ENCODE measurements at places on chromosomes 12 and 14.

DNA sequence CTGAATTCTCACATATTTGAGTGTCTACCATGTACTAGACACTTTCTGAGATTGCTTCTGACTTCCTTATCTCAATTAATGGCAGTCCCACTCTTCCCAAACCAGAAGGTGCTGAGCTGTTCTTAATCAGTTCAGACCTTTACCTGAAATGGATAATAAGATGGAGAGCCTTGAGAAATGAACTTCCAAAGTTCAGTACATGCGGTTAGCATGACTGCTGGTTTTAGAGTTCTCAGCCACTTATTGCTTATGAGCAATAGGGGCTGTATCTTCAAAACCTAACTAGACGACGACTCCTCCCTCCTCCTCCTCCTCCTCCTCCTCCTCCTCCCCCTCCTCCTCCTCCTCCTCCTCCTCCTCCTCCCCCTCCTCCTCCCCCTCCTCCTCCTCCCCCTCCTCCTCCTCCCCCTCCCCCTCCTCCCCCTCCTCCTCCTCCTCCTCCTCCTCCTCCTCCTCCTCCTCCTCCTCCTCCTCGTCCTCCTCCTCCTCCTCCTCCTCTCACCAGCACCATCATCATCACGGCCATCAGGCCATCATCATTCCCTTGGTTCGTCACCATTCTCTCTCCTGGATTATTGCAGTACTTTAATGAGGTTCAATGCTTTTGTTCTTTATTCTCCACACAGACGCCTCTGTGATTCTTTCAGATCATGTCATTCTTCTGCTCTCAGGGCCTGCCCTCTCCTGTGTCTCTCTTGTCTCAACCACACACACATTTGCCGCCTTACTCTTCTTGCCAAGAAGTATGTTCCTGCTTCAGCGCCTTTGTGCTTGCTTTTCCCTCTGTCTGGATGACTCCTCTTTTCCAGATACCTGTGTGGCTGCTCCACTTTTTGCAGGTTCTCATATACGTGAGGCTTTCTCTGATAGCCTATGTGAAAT, 2.7 kb downstream of the PCNX1 start:
- no peak for DNase-seq

- no peak for DNase-seq
Measured at GRCh38 chr14:101624536-101624935, 63.2 kb downstream of the DIO3 start.

DNA sequence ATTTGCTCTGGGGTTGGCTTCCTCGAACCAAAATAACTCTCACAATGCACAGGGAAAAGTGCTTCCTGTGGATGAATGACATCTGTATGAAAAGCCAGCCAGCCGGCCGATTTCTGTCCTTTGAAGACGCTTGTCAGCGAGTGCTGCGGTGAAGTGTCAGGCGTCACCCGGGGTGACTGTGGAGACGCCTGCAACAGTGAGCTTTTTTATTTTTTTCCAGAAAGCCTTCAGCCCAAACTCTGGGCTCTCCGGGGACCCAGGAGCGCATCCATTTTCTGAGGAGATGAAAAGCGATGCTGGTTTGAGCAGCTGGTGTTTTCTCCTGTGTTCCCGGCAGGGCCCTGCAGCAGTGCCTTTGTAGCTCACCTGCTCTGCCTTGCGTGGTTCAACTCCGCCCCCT, 147.9 kb upstream of the MYL2 start:
- no peak for DNase-seq

GRCh38 chr12:101287357-101287756, 7.5 kb downstream of the UTP20 start:
- no peak for DNase-seq

GRCh38 chr12:78002878-78003277, 172.2 kb downstream of the NAV3 start:
- no peak for DNase-seq

DNA sequence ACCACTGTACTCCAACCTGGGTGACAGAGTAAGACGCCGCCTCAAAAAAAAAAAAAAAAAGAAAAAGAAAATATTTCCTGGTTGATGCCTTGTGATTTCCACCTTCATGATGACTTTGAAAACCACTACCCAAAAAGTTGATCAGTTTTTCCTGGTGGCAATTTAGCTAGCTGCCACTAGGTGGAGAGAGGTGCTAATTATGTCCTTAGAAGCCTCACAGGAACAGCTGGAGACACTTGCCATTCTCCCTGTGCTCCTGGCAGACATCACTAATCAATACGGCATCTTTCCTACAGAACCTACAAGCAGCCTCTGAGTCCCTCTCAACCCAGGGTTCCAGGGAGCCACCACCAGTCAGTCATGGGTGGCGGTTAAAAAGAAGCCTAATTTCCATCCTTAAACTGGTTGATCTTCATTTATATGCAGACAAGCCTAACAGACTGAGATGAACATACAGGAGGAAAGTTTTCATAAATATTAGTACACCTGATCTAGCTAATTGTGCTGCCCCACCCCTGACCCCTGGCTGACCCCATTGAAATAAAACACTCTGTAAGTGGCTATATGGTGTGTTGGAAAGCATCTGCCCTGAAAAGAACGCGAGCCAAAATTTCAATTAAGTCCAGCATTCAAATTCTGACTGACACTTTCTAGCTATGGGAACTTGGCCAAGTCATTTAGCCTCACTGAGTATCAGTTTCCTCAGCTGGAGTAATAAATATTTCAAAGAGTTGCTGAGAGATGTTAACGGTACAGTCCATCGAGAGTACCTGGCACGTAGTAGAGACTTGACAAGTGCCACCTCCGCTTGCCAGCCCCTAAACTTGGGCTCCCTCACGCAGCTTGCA, 6.2 kb upstream of the OAS1 start:
- no peak for DNase-seq

DNA sequence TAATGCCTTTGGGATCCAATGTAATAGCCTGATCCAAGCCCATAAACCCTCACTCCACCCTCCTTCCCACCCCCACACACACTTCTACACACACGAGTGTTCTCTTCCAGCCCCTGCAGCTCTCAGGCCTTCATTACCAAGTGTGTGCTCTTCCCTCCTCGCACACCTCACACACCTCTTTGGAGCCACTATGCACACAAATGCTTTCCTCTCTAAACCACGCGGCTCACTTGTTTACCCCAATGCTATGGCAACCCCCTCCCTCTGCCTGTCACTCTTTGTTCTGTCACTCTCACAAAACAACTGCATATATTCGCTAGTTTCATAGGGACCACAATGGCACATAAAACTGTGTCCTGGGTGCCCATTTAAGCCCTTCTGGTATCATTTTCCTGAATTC, 35.1 kb downstream of the PPP2R5E start:
- DNase-seq = no peak

DNA sequence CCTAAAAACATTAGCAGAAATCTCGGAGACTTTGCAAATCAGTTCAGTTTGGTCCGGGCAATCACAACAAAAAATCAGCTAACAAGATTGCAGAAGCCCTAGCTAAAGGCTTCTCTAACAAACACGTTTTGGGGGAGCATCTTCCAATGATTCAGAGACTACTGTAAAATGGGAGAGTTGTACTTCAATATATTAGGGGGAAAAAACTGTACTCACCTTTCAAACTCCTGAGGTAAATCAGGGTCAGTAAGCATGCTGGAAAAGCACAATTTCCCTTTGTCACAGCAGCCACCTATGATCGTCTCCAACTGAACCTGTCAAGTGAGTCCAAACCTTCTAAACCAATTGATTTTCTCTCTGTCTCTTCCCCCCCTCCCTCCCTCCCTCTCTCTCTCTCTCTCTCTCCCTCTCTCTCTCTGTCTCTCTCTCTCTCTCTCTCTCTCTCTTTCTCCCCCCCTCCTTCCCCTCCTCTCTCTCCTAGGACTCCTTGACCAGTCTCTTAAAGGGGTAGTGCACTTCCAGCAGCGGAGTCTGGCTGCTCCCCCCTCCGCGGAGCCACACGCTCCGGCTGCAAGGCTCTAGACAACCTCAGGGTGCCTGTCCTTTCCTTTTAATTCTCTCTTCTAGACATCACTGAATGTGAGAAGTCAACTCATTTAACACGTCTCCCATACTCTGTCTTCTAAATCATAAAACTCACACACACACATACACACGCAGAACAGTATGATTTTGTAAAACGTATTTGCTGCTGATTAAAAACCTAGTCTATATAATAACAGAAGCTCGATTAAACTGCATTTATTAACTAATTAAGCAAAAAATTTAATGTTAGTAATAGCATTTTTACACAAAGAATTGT, at the start of gene SOX5:
Gene SOX5 (minus strand): TSS at position 323 of the 862 bp plus-strand sequence. CDS start 69 bp downstream, at position 254.
- DNase-seq = no peak

DNA sequence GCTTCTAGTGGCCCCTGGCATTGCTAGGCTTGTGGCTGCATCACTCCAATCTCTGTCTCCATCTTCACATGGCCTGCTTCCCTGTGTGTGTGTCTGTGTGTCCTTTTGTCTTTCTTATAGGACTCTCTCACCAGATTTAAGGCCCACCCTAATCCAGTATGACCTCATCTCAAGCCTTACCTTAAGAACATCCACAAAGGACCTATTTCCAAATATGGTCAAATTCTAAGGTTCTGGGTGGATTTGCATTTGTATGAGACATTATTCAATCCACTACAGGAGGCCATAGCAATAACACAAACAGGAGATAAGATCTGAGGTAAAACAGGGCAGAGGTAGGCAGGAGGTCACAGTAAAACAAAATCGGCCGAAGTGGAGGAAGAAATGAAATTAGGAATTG, 375.9 kb downstream of the BTG1 start:
- DNase-seq = no peak

DNA sequence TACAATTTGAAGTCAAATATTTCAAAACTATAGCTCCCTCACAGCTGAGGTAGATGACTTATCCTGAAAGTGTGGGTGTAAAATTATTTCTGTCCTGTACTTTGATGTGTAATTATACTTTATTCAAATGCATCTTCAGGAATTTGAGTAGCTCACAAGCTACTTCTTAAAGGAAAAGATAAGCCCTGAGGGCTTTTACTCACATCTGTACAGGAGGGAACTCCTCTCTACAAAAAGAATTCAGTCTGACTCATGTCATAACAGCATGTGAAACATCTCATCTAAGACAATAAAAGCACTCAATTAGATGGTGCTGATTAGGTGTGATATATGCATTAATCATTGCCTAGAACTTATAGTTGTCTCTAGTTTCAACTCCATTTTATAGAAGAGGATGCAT, 452.0 kb downstream of the PRKD1 start:
- no peak for DNase-seq

DNA sequence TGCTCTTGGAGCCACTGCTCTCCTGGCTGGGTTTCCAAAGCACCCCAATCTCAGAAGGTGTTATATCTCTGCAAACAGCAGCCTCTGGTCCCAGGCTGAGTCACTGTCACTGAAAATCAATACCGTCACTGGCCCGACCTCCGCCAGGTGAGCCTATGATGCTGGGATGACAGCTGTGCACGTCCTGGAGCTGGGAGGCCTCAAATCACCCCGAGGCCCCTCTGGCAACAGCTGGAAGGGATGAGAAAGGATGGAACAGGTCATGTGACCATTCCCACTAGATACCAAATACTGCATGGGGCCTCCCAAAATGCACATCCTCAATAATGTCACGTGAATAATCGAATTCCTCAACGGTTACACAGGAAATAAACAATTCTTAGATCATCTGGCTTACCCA, 190.8 kb downstream of the TTC7B start:
- DNase-seq = no peak

DNA sequence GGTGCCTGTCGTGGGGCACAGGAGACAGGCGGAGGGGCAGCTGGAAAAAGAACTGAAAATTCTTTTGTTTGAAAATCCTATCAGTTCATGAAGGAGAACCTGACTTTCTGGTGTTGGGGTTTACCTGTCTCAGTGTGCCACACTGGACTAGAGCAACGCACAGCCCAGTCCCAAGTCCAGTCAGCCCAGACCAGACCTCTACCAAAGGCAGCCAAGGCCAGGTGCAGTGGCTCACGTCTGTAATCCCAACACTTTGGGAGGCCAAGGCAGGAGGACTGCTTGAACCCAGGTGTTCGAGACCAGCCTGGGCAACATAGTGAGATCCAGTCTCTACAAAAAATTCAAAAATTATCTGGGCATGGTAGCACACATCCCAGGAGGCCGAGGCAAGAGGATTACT, 4.6 kb downstream of the CCDC85C start:
- no peak for DNase-seq

GRCh38 chr12:60123557-60123956, 527.7 kb downstream of the SLC16A7 start:
- no peak for DNase-seq

DNA sequence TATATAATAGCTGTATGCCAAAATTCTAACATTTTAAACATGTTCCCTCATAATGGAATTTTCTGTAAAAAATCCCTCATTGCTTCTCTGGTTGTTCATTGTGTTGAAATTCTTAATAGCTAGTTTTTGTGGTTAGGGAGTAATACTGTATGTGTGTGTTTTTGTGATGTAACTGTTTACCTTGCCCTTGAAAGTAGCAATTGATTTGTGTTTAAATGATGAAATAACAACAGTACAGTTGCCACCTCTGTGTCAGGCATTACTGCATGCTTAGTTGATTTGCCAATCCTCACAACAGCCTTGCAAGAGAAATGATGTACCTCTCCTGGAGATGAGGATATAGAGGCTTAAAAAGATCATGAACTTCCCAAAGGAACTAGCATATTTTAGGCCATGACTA, 94.9 kb downstream of the DAAM1 start:
- no peak for DNase-seq

DNA sequence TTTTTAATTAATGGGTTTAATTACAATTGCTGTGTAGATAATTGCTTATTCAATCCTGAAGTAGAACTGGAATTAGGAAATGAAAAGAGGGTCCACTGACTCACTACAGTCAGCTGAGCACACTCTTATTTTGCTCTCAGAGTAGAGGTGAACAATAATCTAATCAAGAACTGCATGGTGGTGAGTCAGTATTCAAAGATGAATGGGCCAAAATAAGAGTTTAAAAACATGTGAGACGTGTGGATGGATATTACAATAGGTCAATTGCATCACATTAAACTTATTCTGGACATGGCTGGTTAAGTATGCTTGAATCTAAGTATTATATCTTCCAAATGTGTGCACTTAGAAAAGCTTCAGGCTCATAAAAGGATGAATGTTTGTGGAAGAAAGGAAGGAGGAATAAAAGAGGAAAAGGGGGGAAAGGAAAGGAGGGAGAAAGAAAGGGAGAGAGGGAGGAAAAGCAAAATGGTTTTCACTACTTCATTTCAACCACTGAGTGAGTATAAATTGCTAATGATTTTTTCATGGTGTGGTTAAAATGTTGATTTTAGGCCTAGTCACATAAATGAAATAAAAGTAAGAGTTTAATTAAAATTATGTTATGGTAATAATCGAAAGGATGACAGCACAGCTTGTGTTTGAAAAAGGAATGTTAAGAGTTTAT, 27.0 kb upstream of the EEA1 start:
- no peak for DNase-seq

- no peak for DNase-seq
Measured at GRCh38 chr14:23078692-23079116, 16.2 kb downstream of the ACIN1 start.

GRCh38 chr12:31390991-31391390, 65.0 kb upstream of the SINHCAF start:
- DNase-seq = no peak

DNA sequence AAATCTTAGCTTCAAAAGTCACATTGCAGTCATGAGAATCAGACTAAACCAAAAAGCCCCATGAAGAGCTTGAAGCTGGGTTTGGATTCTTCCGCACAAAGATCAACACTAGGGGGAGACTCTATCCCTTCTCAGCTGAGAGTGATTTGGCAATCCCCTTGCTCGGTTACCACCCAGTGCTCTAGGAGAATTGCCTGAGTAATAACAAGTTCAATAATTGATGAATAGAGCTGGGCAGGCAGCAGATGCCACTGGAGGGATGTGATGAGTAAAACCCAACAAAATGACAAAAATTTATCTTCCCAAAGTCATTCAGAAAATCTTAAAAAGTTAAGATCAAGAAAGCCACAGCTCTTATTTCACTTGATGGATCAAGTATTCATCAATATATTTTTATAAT, 185.6 kb upstream of the ARID2 start:
- peak; percentile 46 for DNase-seq

GRCh38 chr12:71415336-71416231, 24.0 kb upstream of the LGR5 start:
- peak; percentile 37 for DNase-seq
